ENCODE measurements at places on chromosomes 4 and X.

DNA sequence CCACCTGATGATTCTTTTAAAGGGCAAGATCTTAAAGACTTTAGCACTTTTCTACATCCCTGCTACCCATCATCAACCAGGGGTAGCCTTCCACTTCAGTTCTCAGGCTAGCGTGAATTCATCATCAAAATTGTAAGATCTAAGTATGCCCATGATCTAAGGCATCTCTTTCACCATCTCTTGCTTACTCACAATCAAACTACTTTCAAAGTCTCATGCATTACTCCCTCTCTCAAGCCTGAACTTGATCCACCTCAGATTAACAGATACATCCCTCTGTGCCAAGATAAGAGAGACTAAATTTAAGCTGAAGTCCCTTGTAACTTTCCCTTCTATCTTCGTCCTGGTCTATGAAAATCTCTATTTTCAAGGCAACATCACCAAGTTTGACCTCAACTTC lies 62.8 kb downstream of the DHX15 start:
- DNase-seq = no peak

GRCh38 chr4:85806334-85806733 lies 331.4 kb downstream of the ARHGAP24 start:
- DNase-seq = no peak

DNA sequence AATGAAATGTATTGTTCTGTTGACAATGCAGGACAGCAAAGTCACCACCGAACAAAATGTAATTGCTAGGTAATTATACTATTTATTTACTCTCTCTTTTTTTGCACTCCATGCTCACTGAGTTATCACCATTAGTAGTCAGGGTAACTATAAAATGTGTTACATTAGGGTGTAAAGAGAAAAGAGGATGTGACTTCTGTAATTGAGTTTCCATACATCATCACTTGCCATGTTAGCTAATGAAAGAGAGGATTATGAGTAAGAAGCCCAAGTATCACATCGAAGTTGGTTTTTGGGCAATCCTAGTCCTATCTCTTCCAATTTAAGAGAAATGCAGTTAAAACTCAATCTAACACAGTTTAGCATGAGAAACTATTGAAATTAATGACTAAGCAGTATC lies 7.6 kb downstream of the ZXDA start:
- peak; percentile 94 for DNase-seq

DNA sequence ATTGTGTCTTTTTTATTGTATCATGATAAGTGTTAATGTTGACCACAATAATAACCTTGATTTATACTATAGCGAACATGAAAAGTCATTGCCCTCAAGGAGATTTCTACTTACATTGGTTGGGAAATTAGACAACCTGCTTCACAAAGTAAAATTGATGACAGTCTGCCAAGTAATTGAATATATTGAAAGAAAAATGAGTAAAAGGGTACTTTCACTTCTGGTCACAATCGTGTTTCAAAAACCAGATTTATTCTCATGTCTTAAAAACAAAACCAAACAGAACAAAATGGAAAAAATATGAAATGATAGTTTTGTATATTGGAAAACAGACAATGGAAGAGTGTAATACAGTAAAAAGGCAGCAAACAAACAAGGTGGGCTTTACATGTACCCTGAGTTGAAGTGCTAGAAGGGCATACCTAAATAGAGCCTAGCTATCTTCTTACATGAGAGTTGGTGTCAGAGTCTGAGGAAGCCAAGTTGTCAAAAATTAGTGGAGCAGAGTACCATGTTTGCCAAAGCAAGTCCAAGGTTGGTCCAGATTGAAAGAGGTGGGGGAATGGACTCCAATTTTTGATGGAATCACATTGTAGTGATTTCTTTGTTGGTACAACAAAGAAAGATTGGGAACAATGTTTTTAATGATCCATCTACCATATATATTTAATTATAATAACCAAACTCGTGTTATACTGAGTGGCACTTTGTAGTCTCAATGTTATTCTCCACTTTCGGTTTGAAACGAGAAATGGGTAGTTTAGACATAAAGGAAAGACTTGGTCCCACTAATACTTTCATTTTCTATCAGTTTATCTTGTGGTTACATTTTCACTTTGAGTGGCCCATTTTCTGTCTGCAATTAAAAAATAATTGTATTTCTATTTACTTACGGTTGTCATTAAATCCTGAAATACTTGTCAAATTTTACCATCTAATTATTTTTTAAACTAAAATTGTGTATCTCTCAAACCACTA lies 775.6 kb downstream of the STIM2 start:
- no peak for DNase-seq

- DNase-seq = no peak
Measured at GRCh38 chr4:25015012-25015411, 15.7 kb downstream of the LGI2 start.

DNA sequence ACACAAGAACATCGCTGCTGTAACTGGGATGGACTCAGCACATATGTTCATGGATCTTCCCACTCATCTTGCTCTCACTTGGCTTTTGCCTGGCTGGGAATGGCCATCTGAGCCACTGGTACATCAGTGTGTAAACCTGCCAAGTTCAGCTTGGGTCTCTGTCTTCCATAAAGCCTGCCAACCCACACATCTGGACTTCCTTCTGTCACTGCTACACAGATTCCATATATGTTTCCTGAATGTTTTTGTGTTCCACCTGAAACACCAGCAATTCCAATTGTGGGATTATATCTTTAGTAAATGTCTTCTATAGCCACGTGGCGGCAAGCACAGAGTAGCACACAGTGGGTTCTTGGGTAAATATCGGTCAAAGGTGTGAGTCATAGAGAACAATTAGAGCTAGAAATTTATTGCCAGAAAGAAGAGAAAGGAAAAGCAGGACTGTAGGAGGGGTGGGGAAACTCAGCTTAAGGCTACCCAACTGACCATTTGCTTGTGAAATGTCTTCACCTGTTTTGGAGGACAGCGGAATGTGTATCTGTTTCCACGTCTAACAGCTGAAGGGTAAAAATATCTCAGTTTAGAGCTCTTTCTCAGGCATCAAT lies 125.9 kb downstream of the MFAP3L start:
- no peak for DNase-seq

GRCh38 chrX:17242470-17242869 lies 132.5 kb upstream of the NHS start:
- DNase-seq = peak; percentile 64

- DNase-seq = no peak
Measured at GRCh38 chr4:182339221-182339641, 96.0 kb downstream of the TENM3 start.

DNA sequence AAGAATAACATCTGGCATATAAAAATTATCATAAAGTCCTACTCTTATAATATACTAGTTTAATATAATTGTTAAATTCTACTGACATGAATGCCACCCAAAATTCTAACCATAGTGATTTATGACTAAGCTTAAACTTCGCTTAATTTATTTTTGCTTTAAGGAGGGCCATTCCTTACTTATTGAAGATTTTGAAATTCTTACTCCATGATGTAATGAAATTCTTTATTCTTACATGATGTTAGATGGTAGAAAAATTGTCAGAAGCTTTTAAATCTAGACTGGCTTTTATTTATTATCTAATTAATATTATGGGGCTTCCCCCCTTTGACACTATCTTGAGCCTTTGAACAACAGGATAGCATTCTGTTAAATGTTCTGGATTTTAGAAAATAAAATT lies 19.5 kb upstream of the SUPT20HL2 start:
- no peak for DNase-seq

DNA sequence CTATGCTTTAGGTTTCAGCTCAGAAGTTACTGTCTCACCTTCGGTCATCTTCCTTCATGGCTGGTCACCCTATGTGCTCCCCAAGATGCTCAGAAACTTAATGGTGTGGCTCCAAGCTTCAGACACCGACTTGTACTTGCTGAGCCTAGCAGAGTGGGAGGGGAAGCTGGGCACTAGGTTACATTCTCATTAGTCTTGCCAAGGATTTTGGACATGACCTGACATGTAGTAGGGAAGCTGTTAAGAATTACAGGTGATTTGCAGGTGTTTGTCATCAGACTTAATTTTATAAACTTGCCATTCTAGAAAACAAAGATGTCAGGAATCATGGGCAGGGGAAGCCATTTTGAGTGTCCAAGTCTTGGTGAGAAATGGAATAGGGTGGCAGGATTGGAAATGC lies 72.4 kb downstream of the CCNG2 start:
- no peak for DNase-seq

GRCh38 chrX:132365490-132365889 lies 123.3 kb downstream of the MBNL3 start:
- DNase-seq = no peak

DNA sequence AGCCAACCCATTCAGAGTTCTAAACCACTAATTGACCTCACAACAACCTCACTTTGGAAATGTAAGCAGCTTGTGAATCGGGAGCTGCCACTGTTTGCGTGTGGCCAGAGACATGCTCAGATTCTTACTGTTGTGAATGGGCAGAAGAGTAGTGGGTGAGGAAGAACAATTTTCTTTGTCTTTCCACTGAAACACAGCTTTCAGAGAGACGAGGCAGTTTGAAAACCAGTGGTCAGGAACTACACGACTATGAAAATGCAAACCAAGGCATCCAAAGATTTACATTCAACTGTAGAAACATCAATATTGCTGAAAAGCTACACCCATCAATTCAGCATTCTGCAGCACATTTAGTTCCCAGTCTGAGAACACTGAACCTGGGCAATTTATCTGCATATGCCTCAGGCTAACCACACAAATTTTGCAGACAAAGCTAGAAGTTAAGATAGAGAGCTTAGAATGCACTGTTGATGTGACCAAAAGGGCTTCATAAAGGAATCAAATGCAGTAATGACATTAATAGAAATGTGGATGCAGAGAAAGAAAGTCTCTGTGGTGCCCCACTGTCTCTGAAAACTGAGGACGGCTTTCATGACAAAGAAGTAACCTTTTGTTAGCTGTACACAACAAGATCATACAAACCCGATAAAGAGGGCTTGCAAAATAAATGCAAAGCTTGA lies 134.3 kb downstream of the APBB2 start:
- no peak for DNase-seq

DNA sequence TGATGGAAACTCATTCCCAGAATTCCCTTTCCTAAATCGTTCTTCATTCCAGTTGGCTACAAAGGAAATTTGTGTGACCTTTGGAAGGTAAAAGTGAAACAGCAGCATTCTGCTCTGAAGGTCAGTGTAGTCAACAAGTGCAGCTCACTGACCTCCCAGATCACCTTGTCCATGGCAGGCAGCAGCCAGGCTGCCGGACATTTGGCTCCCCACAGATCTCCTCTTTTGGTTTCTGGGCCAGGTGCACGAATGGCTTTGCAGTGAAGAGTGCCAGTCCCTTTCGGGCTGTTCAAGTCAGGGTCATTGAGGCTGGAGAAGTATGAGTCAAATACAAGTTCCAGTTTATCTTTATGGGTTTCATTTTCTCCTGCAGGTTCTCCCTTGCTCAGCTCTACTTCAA lies 14.3 kb downstream of the GPRIN3 start:
- DNase-seq = no peak

- DNase-seq = no peak
Measured at GRCh38 chr4:39068907-39069306, 6.9 kb downstream of the KLHL5 start.
